ENCODE measurements at places on chromosomes 4 and X.

- peaks cover 1% of the 10 kb centered on the region for H3K27me3 ChIP-seq
- H3K4me1 ChIP-seq, result no peaks in the 10 kb centered on the region
- H3K27ac ChIP-seq, result no peak overlapping the region
- DNase-seq, result no peak
- no peaks in the 10 kb centered on the region for H3K36me3 ChIP-seq
Measured at GRCh38 chr4:184838249-184839074, 12.7 kb upstream of the ACSL1 start.

DNA sequence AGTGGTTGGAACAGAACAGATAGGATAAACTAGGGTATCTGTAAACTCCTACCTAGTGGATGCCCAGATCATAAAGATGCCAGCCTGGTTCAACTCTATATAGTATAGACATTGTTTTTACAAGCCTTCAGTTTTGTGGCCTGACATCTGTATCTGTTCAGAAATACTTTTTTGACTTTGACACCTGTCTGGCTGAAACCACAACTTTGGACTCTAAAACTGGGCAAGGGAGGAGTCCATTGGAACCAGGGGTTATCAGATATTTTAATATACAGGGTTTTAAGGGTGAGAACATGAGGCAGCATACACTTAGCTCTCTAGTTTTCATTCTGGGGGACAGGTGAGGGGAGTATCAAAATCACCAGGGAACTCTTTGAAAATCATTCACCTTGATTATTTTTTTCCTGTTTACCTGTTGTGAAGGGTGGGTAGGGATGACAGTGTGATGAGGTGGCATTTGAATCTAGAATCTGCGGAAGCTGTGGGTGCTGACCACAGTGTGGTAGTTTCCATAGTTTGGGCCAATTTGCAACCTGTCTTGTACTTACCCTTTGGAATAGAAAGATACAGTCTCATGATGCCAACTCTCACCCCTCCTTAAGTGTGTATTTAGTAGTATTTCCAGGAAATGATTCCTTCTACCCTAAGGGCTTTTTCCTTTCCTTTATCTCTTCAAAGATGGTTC, 20.6 kb downstream of the GAB1 start:
- peaks cover 3% of the 10 kb centered on the region for H3K27me3 ChIP-seq
- H3K36me3 ChIP-seq, result peaks cover 2% of the 10 kb centered on the region
- peak; percentile 23 for DNase-seq
- peaks cover 33% of the 10 kb centered on the region for H3K4me1 ChIP-seq
- no peak overlapping the region for H3K4me3 ChIP-seq
- peak overlapping the region; percentile 7 for H3K27ac ChIP-seq

GRCh38 chr4:143199503-143199902, 14.8 kb downstream of the USP38 start:
- H3K36me3 ChIP-seq, result peaks cover 52% of the 10 kb centered on the region
- DNase-seq, result no peak
- peaks cover 13% of the 10 kb centered on the region for H3K4me1 ChIP-seq
- no peak overlapping the region for H3K4me3 ChIP-seq
- no peaks in the 10 kb centered on the region for H3K27me3 ChIP-seq

- no peaks in the 10 kb centered on the region for H3K27me3 ChIP-seq
- H3K4me1 ChIP-seq, result no peaks in the 10 kb centered on the region
- peak; percentile 75 for DNase-seq
- H3K4me3 ChIP-seq, result no peak overlapping the region
- H3K36me3 ChIP-seq, result no peaks in the 10 kb centered on the region
- H3K27ac ChIP-seq, result no peak overlapping the region
Measured at GRCh38 chr4:25439918-25440477, 62.9 kb downstream of the ANAPC4 start.

DNA sequence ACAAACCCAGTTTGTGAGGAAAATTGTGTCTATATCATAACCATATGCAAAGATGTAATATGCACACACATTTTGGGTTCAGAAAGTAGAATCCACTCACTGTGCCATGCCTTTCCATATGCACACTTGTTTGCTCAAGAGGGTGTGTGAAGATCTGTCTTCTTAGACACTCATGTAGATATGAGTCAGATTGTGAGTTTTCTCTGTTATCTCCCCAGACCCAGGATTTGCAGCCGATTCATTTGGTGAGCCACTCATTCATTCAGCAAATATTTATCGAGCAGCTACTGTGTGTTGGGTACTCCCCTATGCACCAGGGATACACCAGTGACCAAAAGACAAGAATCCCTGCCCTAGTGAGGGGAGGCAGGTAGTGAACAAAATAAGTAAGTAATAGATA, 81.5 kb downstream of the CLCN5 start:
- no peak overlapping the region for H3K4me3 ChIP-seq
- DNase-seq, result no peak
- peaks cover 2% of the 10 kb centered on the region for H3K36me3 ChIP-seq
- no peaks in the 10 kb centered on the region for H3K4me1 ChIP-seq
- no peaks in the 10 kb centered on the region for H3K27me3 ChIP-seq
- no peak overlapping the region for H3K27ac ChIP-seq

DNA sequence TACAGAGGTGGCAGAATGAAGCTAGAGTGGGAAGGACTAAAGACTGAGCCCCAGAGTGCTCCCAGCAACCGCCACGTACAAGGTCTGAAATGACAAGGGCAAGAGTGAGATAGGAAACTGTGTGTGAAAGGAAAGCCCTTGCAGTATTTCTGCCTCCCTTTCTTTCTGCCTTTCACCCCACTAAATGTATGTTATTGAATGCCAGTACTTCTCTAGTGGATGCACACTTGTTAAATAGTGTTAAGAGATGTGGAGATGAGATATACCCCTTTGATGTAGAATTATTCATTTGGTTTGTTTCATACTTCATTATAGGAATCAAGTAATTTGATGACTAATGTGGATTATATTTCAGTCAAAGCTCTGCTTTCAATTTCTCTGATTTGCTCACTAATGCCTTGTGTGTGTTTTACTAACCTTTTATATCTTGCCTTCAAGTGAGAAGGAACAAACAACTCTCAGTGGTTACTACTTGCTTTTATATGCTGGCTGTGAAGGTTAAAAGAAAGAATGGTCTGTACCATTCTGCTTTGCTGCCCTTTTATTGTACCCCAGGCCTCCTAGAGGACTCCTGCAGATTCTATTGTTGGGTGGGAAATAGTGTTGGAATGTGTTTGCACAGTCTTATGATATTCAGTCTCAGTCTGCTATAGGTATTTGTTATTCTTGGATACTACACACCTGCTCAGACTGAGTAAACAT, 8.0 kb upstream of the ANXA3 start:
- no peaks in the 10 kb centered on the region for H3K36me3 ChIP-seq
- DNase-seq, result no peak
- no peak overlapping the region for H3K27ac ChIP-seq

- no peaks in the 10 kb centered on the region for H3K27me3 ChIP-seq
- no peak for DNase-seq
- H3K4me3 ChIP-seq, result no peak overlapping the region
- H3K4me1 ChIP-seq, result peaks cover 7% of the 10 kb centered on the region
- H3K27ac ChIP-seq, result no peak overlapping the region
Measured at GRCh38 chr4:10051517-10052135, 30.3 kb upstream of the SLC2A9 start.

DNA sequence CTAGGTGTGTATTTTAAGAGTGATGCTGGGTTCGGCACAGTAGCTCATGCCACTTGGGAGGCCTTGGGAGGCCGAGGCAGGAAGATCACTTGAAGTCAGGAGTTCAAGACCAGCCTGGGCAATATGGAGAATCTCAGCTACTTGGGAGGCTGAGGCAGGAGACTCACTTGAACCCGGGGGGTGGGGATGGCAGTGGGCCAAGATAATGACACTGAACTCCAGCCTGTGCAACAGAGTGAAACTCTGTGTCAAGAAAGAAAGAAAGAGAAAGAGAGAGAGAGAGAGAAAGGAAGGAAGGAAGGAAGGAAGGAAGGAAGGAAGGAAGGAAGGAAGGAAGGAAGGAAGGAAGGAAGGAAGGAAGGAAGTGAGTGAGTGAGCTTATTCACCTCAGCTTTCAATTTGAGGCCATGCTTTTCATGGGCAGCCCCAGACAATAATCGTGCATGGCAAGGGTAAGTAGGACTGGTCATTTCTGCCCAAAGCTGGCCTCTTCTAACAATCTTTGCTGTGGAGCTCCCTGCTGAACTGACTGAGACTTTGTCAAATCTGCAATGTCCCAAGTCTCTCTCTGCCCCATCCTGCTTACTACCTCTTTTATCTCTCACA, 42.5 kb upstream of the ELF2 start:
- H3K4me3 ChIP-seq, result no peak overlapping the region
- H3K4me1 ChIP-seq, result peaks cover 16% of the 10 kb centered on the region
- H3K27ac ChIP-seq, result no peak overlapping the region
- no peaks in the 10 kb centered on the region for H3K36me3 ChIP-seq
- H3K27me3 ChIP-seq, result no peaks in the 10 kb centered on the region

DNA sequence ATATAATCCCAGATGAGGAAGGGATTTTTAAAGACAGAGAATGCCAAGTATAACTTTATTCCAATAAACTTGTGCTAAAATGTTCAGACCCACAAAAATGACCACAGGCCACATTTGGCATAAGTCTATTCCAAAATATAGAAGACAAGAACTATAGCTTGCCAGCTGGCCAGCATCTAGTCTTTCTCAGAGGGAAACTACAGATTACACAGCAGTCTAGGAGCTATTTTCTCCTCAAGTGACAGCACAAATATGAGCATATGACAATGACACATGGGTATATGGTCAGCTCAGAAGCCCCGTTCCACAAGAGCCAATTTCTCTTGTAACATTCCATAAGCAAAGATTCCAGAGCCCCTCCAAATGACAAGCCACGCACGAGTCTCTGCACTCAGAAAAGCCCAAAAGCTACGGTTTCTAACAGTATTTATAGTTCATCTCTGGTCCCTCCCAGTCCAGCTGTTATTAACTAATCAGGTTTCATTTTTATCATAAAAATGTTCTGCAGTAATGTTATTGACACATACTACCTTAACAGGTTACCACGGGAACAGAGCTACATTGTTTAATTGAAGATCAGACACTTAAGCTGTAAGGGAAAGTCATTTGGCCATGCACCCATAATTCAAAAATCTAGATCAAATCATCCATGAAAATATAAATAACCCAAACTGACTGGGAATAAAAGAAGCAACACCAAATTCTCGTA, 70.3 kb downstream of the RAB28 start:
- H3K27me3 ChIP-seq, result no peaks in the 10 kb centered on the region
- H3K4me3 ChIP-seq, result no peak overlapping the region
- no peak for DNase-seq

- H3K27me3 ChIP-seq, result no peaks in the 10 kb centered on the region
- no peaks in the 10 kb centered on the region for H3K4me1 ChIP-seq
- H3K27ac ChIP-seq, result no peak overlapping the region
- no peak for DNase-seq
- H3K36me3 ChIP-seq, result no peaks in the 10 kb centered on the region
- no peak overlapping the region for H3K4me3 ChIP-seq
Measured at GRCh38 chrX:138058931-138059330, 493.0 kb downstream of the ZIC3 start.
